ENCODE measurements at places on chromosomes 4 and X.
A peak's percentile ranks its signal among the peaks of the same experiment; 100 is the strongest.

DNA sequence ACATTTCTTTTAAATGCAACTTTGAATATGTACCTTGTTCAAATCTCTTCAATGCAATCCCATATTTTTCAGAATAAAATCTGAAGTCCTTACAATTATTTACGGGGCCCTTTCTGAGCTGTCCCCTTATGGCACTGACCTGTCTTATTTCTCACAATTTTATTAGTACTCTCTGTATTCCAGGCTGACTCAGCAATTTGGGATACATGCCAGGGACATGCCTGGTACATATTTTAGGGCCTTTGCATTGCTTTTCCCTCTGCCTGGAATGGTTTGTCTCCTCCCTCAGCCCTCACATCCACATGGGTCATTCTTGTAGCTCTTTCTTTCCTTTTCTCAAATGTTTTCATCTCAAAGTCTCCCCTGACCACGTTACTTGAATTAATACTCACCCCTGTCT is 172.2 kb upstream of the TECRL start:
- DNase-seq, result no peak

DNA sequence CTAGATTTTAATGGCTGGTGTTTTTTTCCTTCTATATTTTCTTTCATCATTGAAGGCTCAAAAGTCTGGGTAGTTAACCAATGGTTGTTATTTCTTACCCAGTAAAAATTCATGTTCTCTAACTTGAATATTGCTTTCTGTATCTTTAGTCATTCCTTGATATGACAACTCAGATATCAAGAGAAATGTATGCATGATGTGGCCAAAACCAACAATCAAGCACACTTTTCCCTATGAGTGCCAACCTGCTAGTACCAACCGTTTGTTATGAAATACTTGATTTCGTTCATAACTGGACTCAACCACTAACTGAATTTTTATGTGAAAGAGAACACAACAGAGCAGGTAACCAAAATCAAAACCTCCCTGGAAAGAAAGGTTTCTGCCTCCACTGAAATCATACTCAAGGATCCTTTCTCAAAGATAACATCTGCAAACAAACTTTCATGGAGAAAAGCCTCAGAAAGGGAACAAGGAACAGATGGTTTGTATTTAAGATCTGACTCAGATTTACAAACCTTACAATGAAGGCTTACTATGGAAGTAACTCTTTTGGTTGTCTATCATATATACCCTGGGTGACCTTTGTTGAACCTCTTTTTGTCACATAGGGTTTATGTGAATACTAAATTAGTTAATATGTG is 8.3 kb upstream of the VEGFC start:
- DNase-seq, result no peak

DNA sequence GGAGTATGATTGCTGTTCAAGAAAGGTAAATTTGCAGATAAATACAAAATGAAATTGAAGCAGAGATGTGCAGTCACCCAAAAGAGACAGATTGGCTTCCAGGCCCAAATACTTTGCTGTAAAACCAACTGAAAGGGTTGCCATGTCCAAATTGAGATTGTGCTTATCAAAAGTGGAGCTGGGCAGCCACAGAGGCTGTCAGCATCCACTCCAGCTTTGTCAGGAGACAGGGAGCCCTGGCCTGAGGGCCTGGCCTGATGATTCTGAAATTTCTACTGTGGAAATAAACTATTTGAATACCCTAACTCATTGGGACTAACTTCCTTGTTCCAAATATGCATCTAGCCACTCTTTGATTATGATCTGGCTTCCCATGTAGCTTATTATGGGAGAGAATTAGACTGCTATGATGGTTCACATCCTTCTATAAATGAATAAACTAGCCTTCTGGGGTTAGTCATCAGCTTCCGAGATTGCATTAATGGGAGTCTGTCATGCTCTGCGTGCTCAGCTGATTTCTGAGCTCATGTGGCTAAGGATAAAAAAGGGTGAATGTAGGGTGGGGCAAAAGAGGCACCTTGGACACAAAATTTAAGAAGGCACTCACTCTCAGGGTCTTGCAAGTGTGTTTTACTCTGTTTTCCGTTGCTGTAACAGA is 48.2 kb downstream of the SLC34A2 start:
- DNase-seq, result no peak

DNA sequence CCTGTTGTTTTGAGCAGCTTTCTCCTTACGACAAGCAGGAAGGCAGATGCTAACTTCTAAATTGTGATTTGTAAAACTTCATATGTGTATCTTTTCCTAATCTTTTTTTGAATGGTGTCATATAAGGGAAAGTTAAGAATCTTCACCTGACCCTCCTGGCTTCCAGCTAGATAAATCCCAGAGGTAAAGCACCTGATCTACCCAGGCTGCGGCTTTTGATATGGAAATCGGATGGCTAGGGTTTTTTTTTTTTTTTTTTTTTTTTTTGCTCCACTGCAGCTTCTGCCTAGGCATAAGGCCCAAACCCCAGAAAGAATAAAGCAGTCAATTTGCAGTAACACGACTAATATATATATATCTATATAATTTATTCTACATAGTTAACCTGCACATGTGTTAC is 10.0 kb downstream of the MAB21L2 start:
- no peak for DNase-seq

DNA sequence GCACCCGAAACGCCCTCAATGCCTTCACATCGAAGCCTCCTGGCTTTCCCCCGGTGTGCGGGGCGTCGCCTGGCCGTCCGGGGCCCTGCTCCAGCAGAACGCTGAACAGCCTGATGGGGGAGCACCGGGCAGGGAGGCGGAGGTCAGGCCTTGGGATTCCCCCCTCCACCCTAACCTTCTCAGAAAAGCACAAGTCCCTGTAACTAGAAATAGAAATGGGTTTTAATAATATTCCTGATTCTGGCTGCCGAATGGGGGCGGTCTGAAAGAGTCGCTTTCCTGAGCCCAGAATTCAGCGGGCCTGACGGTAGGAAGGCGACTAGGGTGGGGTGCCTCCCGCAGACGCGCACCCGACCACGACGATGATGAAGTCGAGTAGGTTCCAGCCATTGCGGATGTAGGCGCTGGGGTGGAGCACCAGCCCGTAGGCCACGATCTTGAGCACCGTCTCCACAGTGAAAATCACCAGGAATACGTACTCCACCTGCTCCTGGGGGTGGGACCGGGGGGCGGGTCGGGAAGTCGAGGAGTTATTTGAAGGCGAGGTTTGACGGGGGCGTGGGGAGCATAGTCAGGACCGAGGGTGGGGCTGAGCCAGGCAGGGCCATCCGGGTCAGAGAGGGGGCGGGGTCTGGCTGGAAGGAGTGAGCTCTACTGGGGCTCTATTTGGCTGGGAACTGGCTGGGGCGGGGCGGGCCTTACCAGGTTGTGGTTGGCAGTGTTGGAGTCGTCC is 2.5 kb downstream of the CACNA1F start:
- peak; percentile 28 for DNase-seq

DNA sequence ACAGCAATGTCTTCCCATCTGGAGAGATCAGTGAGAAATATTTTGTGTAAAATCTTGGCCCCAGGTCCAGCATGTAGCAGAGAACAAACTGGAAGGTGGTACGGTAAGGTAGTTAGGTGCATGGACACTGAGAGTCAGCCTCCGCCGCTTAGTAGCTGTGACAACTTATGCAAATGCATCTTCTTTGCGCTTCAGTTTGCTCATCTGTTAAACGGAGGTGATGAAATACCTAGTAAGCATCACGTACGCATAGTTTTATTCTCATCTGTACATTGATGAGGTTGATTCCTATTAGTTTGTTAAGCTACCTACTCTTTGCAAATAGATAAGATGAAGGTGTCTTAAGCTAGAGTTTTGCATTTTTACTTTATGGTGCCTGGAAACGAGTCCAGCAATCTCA is 80.0 kb upstream of the MSX1 start:
- DNase-seq, result no peak

DNA sequence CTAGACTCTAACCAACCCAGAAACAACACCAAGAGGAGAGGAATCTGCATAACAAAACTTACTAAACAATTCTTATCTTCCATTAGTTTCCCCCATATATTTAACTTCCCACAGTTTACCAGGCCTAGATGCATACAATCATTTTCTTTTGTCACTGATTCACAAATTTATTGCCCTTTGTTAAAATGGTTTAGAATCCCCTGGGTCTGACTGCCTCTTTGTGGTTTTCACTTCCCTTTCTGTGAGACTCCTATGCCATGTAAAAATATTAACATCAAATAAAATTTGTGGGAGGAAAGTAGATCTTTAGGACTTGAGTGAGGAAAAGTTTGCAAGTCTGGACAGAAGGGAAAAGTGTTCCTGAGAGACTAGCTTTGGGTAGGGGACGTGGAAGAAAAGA is 393.8 kb upstream of the CNKSR2 start:
- DNase-seq, result no peak

DNA sequence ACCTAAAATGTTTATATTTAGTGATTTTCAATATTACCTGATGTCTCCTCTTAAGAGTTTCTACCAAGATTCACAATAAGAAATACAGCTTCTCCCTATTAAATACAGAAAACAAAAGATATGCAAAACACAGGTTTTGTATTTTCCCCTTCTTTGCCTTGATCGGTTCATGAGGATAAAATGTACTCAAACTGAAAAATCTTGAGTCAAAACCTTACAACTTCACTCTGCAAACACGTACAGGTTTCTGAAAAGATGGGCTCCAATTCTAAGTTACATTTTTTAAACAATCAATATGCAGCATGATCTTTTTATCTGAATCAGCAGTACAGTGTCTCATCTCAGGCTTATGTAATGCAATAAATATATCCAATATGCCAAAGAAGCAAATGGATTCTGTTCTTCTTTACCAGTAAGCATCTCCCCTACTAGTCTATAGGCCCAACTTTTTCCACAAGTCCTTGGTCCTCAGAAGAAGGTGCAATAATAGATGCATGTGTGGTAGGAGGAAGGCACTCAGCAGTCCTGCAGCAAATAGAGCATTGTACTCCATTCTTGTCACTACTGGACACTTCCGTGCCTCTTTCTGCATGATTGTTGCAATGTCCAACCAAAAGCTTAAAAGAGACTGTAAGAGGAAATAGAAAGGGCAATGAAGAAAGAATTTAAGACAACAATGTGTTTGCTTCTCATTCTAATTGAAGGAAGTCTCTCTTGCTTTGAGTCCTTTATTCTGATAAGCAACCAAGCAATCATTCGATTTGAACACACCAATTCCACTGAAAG is 3.2 kb downstream of the MAPK10 start:
- DNase-seq, result no peak

DNA sequence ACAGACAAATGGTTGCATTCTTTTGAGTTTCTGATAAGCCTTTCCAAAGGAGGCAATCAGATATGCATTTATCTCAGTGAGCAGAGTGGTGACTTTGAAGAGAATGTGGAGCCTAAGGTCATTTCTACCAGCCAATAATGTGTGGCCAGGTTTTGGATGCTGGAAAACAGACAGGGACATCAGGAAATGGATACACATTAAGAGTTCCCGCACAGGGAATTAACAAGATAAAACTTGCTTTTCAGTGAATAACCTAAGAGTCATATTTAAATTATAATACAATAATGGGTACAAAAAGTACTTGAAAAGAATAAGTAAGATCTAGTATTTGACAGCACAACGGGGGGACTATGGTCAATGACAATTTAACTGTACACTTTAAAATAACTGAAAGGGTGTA is 492.3 kb upstream of the FAM241A start:
- no peak for DNase-seq

DNA sequence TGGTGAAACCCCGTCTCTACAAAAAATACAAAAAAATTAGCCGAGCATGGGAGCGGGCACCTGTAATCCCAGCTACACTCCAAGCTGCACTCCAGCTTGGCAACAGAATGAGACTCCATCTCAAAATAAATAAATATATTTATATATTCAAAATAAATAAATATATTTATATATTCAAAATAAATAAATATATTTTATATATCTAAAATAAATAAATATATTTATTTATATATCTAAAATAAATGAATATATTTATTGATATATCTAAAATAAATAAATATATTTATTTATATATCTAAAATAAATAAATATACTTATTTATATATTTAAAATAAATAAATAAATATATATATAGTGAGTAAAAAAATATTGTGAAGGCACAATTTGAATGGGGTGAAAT is 63.4 kb upstream of the EXOC1L start:
- DNase-seq, result no peak

DNA sequence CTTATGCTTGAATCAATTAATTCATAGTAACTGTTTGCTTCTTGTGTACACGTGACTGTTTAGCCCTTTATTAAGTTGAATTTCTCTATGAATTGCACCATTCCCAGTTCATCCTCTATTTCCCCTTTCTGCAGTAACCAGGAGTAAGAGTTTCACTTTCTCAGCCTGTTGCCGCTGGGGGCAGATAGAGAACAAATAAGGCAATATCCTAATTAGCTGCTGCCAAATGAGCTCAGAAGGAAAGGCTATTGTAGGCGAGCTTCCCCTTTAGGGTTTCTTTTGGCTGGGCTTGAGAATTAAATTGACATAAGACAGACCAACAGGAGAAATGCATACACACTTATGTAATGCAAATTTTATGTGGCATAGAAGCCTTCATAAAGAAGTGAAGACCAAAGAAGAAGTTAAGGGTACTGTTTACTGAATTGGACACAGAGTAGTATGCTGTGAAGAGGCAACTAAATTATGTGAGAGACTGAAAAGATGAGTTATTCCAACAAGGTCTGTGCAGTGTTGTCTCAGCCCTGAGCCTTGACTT is 1594.7 kb downstream of the TECRL start:
- no peak for DNase-seq

- DNase-seq, result no peak
Measured at GRCh38 chr4:41359836-41360213, 103.1 kb downstream of the UCHL1 start.

- DNase-seq, result no peak
Measured at GRCh38 chrX:45126158-45126557, 74.5 kb downstream of the DIPK2B start.

DNA sequence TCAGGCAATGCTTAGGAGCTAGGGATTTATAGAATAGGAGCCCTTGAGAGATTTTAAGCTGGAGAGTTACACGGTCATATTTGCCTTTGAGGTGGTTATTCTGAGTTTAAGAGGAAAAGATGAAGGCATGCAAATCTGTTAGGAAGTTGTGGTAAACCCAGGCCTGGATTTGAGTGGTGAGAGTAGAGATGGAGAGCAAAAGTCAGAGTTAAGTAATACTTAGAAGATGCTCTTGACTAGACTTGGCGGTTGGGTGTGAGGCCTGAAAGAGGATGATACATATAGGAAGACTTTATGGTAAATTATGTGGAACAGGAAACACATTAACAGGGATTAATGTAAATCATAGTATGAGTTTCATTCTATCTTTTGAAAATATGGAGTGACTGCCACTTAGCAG is 136.0 kb upstream of the ARX start:
- no peak for DNase-seq

Data from NCI-H2171 (cell line).